NCI-H345 (cell line): ENCODE measurements at places on chromosomes 12 and 14.

GRCh38 chr12:44728566-44728965 lies 147.5 kb downstream of the NELL2 start:
- no peak for DNase-seq

- peak; percentile 51 for DNase-seq
Observed at GRCh38 chr14:87131879-87132278, 861.1 kb downstream of the GALC start.

GRCh38 chr14:76647697-76648298 lies 113.5 kb upstream of the VASH1 start:
- DNase-seq = peak; percentile 52

- DNase-seq = peak; percentile 21
Observed at GRCh38 chr14:53963320-53964227, 6.9 kb upstream of the BMP4 start.

DNA sequence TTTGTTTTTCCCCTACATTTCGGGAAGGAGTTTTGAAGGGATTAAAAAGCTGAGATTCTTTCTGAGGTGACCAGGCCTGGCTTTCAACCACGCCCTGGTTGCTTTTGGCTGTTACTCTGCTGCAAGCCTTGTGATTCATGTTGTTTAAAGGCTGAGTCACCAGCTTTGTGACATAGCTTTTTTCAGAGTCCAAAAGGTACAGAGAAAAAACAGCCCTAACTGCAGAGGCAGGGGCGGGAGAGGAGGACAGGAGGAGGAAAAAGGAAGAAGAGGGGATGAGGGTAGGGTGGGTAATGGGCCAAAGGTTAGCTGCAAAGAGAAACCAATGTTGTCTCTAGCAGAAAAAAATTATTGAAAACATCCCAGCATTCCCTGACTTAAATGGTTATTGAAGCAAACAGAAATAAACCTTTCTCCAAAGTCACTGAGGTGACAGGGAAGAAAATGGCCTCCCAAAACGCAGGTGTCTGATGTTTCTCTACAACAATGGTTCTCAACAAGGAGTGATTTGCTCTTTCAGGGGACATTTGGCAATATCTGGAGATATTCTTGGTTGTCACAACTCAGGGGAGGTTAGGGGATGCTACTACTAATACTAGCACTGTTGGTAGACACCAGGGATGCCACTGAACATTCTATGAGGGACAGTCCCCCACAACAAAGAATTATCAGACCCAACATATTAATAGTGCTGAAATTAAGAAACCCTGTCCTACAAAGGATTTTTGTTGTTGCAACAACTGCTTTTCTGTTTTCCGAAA lies 2.1 kb upstream of the UBC start:
- DNase-seq = no peak

DNA sequence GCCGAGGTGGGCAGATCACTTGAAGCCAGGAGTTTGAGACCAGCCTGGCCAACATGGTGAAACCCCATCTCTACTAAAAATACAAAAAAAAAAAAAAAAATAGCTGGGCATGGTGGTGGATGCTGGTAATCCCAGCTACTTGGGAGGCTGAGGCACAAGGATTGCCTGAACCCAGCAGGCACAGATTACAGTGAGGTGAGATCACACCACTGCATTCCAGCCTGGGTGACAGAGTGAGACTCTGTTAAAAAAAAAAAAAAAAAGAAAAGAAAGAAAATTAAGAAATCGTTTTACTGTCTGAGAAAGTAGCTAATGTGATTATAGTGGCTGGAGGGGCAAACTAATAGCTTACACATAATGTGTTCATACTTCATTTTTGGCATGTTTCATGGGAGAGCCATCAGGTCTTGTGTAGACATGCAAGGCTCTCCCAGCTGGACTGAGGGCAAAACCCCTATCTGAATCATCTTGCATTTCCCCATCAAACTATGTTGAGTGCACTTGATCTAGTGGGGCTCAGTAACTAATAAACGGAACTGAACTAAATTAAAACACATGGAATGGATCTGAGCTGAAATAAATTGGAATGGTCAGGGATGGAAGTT lies 16.2 kb downstream of the KIF21A start:
- no peak for DNase-seq

DNA sequence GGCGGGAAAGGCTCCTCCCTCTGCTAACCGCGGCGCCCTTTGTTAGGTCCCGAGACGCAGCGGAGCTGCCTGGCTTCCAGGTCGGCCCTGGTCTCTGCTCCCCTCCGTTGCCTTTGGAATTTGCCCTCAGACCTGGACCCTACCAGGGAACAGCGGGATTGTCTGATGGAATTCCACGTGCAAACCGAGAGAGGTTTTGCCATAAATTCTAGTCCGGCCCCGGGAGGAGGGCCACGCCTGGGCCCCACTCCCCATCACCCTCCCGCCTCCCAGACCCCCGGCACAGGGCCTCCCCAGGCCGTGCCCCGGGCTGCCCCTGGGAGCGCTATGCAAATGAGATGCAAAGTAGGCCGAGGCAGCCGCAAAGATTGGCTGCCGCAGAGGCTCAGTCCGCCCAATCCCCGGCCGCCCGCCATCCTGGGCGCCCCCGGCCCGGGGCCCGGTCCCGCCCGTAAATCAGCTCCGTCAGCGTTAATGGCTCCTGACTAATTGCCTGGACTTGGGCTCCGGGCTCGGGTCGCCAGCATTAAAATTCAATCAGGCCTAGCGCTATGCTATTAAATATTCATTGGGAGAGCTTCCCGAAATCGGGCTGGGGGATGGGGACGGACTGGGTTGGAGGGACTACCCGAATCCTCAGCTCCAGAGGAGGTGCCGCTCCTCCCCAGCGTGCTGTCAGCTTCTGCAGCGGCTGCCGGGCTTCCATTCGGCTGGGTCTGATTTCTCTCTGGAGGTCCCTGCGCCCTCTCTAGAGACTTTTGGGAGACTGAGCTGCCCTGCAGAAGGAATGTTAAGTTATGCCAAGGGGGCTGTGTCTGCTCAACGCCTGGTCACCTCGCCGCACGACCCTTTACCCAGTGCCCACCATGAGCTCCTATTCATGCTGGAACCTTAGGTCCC lies 15.7 kb upstream of the FIGNL2 start:
- no peak for DNase-seq

- DNase-seq = no peak
Observed at GRCh38 chr12:116431677-116432300, 127.4 kb upstream of the MAP1LC3B2 start.

GRCh38 chr12:70571705-70572268 lies 65.4 kb downstream of the PTPRB start:
- DNase-seq = no peak

GRCh38 chr12:52442600-52443061 lies 8.5 kb upstream of the KRT75 start:
- DNase-seq = no peak

DNA sequence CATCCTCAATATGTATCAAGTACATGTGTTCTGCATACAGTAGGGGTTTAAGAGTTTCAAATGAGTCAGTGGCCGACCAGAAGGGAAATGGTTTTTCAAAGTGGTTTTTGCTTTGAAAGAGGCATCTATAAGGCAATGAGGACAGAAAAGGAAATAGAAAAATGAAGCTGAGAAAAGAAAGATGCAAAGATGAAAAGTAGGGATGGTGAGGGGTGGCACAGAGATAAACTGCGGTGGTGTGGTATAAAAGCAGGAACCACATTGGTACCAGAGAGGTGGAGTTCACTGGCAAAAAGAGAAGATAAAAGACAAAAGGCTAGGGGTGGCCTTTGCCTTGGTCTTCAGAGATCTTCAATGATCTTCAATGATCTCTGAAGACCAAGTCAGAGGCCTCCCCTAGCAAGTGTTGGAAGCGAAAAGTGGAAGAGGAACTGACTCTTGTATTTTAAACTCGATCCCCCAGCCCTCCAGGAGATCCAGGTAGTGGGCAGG lies 144.0 kb upstream of the KRR1 start:
- DNase-seq = no peak
